Stimulated activated CD8-positive, alpha-beta memory T cell treated with anti-CD3 and anti-CD28 coated beads, Interleukin-15, amount 100 ng/mL, for 1 hour (primary cell): ENCODE measurements at places on chromosomes 6 and 20.

- no peak for DNase-seq
Observed at GRCh38 chr6:43724914-43725642, 37.5 kb upstream of the MRPS18A start.

- DNase-seq: no peak
Observed at GRCh38 chr20:19750907-19751636, 7.0 kb upstream of the RIN2 start.

GRCh38 chr6:137871291-137871690, 4.2 kb downstream of the TNFAIP3 start:
- DNase-seq: no peak

DNA sequence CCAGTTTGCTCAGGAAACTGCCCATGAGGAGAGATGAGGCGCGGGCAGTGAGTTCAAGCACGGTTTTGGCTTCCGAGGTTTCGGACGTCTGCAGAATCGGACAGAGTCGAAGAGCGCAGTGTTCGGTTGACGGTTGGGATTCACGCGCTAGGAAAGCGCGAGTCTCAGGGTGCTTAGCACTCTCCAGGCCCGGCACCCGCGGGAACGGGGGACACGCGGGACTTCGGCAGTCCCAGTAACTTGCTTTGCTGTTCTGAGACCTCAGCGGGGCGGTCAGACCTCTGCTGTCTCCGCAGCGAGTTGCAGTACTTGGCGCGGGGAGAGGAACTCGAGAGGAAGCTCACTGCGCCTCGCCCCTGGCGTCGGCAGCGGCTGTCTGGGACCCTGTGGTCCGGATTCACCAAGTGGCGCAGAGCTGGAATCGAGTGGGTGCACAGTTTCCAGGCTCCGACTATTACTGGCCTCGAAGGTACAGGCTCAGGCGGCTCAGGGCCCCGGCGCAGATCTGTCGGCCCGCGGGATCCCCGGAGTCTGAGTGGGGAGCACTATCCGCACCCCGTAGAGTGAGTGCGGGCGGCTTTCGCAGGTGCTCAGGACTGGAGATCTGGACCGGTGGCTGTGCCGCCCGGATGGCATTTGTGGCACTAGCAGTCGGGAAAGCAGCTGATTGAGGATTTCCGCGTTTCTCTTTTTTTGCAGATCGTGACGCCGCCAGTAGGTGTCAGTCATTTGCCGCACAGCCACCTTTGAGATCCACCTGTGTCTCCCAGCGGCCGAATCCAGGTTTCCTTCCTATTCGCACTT, at the start of gene POM121L2:
TSS of gene POM121L2 (minus strand) at position 128 of the 804 bp plus-strand sequence. CDS start at position 25, 103 bp downstream.
- DNase-seq: no peak

- DNase-seq: no peak
Observed at GRCh38 chr20:18324596-18325089, 36.3 kb downstream of the ZNF133 start.

- no peak for DNase-seq
Observed at GRCh38 chr6:119308991-119309657, 40.4 kb downstream of the MAN1A1 start.

- no peak for DNase-seq
Observed at GRCh38 chr6:33728438-33728837, 16.9 kb upstream of the UQCC2 start.

GRCh38 chr20:25739615-25740320, 43.1 kb upstream of the ZNF337 start:
- DNase-seq: no peak

DNA sequence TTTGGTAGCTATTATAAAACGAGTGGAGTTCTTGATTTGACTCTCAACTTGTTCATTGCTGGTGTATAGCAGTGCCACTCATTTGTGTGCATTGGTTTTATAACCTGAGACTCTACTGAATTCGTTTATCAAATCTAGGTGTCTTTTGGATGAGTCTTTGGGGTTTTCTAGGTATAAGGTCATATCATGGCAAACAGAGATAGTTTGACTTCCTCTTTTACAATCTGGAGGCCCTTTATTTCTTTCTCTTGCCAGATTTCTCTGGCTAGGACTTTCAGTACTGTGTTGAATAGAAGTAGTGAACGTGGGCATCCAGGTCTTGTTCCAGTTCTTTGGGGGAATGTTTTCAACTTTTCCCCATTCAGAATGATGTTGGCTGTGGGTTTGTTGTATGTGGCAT, 38.8 kb downstream of the SUMO4 start:
- no peak for DNase-seq

- DNase-seq: no peak
Observed at GRCh38 chr6:43842231-43842794, 72.3 kb downstream of the VEGFA start.

- DNase-seq: no peak
Observed at GRCh38 chr6:109242029-109242428, 140.2 kb downstream of the CD164 start.

GRCh38 chr6:152380993-152381898, 255.9 kb downstream of the SYNE1 start:
- DNase-seq: no peak

DNA sequence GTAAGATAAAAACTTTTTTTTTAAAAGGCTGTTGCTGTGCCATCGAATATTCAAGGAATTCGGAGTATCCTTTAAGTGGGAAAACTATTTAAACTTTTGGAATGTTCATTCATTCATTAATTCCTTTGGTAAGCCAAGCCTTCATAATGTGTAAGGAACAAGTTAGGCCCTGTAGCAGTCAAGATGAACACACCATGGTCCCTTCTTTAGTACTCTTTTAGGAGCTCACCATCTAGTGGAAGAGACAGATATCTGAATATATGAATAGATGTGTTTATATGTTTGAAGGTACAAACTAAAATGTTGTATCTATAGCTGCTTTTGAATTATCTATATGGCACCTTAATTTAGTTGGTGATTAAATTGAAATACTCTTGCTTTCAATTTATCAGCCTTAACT, 5.8 kb downstream of the SPO11 start:
- DNase-seq: no peak

DNA sequence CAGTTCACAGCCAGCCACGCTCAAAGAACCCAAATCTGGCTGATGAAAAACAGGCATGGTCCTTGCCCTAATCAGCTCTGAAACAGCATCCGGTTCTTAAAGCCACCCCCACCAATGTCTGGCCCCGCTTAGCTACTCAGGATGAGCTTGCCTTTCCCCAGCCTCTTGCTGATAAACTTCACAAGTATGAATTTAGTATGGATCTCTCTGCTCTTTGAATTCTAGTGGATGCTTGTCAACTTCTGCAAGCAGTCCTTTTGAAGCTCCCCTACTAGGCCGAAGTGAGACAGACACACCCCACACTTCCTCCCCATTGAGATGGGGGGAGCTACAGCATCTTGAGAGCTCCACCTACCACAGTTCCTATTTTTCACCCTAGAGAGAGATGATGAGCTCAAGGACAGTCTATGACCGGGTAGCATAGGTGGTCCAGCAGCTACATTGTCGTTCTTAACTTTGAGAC, 36.7 kb downstream of the EBF4 start:
- no peak for DNase-seq

DNA sequence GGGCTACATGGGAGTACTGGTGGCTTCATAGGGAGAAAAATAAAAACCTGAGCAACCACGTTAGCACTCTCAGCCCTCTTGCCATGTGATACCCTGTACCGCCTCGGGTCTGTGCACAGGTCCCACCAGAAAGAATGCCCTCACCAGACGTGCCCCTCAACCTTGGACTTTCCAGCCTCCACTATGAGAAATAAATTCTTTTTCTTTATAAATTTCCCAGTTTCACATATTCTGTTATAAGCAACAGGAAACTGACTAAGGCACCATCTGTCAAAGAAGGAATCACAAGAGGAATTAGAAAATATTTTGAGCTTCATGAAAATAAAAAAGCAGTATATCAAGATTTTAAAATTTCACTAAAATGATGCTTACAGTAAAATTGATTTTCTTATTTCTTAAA, 168.4 kb upstream of the BMP5 start:
- DNase-seq: no peak

- no peak for DNase-seq
Observed at GRCh38 chr6:32665661-32666060, 796 bp downstream of the HLA-DQB1 start.

DNA sequence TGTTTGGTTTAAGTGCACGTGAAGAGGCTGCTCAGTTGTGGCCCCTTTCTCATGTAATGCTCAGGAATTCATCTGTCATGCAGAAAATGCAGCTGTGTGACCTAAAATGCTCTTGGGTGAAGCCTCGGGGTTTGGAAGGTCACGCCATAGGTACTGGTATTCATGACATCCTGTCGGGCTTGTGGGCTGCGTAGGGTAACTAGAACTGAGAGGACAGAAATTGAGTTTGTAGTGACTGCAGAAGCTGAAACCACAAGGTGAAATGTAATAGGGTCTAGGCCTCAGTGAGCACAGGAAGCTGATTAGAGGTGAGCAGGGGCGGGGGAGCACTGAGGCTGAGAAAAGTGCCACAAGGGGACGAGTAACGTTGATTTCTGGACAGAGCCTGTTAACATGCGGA, 128.8 kb downstream of the SOBP start:
- DNase-seq: no peak

DNA sequence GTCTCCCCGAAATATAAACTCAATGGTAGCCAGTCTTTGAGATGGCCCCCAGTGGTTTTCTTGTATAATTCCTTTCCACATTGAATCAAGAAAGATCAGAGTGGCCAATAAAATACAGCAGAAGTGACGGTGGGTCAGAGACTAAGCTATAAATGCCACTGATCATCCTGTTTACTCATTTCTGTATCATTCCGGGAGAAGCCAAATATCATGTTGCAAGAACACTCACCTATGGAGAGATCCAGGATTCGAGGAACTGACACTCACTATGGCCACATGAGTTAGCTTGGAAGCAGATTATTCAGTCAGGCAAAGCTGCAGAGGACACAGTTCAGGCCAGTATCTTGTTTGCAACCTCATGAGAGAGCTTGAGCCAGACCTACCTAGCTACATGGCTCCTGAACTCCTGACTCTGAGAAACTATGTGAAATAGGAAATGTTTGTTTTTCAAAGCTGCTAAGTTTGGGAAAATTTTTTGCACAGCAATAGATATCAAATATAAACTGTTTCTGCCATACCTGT, 132.4 kb upstream of the ADGRF1 start:
- no peak for DNase-seq

DNA sequence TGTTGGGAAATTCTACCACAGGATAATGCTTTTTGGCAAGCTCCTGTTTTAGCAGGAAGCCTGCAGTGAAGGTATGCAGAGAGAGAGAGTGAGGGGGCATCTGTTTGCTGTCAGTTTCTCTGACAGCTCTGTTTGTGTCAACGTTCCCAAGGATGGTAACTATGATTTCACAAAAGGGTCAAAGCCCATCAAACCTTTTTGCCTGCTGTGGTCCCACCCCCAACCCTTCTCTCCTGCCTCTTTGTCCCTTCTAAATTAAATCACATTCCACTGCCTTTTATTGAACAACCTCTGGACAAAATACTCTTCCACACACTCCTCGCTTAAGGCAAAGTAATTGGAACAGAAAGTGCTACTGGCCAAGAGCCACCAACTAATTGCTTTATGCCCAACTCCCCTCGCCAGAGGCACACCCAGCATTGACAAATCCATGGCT, 128.3 kb downstream of the TSHZ2 start:
- DNase-seq: no peak

GRCh38 chr20:45970646-45971424, 1.2 kb downstream of the ZNF335 start:
- DNase-seq: no peak

DNA sequence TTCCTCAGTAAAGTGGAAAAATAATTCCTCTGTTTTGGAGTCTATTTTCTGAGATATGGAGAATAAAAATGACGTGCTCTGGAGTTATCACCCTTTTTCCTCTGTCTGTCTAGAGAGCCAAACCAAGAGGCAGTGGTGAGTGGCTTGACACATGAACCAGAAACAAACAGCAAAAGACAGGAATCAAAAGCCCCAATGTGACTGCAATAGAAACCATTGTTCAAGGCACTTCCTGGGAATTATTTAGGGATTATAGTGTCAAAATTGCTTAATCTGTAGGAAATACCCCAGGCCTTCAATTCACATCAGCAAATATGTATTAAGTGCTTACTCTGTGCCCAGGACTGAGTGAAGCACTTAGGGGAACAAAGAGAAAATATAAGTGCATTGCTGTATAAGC, 560.4 kb upstream of the JAG1 start:
- no peak for DNase-seq

DNA sequence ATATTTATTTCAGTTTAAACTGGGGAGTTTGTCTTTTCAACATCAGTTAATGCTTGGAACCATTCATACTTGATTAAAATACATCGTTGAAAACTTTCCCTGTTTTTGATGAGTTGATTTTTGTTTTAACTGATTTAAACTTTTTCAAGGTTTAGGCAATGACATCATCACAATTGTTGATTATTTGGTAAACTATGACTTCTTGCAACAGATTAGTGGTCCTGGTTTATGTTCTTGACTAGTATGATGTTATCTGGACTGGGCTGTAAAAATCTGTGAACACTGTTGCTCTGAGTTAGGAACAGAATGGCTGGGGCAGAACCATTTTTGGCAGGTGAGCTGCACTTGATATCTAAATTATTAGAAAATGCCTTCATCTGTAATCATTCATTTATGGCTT, at the start of gene ZC2HC1B:
TSS of gene ZC2HC1B (plus strand) at position 241 of the 400 bp plus-strand sequence. CDS start at position 307, 66 bp downstream.
- DNase-seq: no peak

GRCh38 chr20:53247468-53248103, 275.4 kb downstream of the TSHZ2 start:
- DNase-seq: no peak

DNA sequence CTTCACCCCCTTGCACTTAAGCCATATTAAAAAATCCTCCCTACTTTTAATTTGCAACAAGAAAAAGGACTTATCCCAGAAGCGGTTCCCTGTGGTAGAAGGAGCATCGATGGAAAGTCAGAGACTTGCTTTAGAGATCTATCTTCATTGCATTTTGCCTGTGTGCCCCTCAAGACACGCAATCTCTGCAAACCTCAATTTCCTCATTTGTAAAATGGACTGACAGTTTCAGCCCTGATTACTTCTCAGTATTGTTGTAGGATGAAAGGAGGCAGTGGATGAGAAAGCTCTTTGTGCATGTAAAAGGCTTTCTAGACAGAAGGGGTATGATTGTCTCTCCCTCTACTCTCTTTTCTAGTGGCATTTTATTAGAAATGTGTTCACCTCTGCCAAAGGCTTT, 410.2 kb downstream of the CDC5L start:
- no peak for DNase-seq

- no peak for DNase-seq
Observed at GRCh38 chr6:135423649-135424128, 73.9 kb downstream of the AHI1 start.

- no peak for DNase-seq
Observed at GRCh38 chr20:48841875-48842529, 14.2 kb upstream of the PREX1 start.
